ENCODE measurements at places on chromosomes 3 and 15.

GRCh38 chr15:63079947-63080626 is 37.5 kb downstream of the TPM1 start:
- DNase-seq = no peak

- no peak for DNase-seq
These were observed 61.8 kb downstream of the ZBTB20 start for GRCh38 chr3:115085197-115085865.

GRCh38 chr15:58115692-58116091 is 22.5 kb upstream of the AQP9 start:
- no peak for DNase-seq

GRCh38 chr15:49410641-49411040 is 12.4 kb upstream of the FGF7 start:
- DNase-seq = no peak

DNA sequence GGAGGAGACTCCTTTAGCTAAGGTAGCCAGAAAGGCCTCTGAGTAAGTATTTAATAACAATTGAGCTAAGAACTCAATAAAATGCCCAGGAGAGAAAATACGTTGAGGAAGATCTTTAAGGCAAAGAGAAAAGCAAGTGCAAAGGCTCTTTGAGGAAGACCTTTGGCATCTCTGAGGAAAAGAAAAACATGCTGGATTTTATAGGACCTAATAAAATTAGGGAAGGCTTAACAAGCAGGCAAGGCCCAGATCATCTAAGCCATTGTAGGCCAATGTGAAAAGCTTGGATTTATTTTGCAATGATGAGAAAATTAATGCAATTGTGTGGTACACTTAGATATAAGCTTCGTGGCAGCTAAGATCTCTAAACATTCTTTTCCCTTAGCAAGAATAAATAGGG is 75.7 kb downstream of the P3H2 start:
- no peak for DNase-seq

DNA sequence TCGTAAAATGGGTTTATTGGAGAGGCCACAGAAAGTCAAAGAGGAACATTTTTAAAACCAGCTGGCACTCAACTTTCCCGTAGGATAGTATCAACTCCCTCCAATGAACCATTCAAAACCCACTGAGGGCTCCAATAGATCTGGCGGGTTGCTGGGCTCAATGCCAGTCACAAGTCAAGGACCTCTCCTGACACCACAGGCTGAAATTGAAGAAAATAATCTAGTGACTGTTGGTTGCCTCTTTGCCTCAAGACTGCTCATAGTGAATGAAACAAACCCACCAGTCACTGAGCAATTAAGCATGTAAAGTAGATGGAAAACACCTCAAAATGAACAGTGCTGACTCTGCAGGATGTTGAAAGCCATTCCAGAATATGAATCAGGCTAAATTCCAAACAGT is 500.6 kb upstream of the AGTR1 start:
- DNase-seq = no peak

GRCh38 chr3:29183346-29184087 is 97.4 kb upstream of the RBMS3 start:
- DNase-seq = no peak

GRCh38 chr3:59268170-59268569 is 218.3 kb upstream of the CFAP20DC start:
- DNase-seq = no peak

- peak; percentile 8 for DNase-seq
These were observed 32.9 kb downstream of the ZBTB11 start for GRCh38 chr3:101643861-101644613.

GRCh38 chr3:106371971-106372805 is 503.4 kb upstream of the CBLB start:
- no peak for DNase-seq

DNA sequence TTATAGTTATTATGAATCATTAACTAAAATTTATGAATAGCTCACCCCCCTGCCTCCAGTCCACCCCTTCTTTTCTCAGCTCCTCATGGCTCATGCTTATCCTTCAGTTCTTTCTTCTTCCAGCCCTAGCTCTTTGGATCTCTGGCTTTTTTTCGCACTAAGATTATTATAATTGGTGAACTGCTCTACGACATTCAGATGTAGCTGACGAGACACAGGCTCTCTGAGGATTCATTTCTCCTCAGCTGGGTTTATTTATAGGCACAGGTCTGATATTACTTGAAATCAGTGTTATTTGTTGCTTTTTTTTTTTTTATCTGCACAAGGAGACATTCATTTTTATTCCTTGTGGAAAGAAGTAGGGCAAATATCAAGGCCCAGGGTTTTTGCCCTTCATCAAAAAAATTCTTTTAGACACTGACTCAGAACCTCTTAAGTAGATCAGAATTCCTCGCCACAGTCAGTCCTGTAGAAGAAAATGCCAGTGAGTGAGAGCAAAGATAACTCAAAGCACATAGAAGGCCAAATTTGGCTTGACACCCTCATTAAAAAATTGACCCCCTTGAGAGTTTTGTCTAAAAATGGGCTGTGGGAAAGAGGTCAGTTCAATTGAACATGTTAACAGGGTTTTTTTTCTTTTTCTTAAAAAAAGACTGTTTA is 106.6 kb downstream of the MYH15 start:
- DNase-seq = no peak

- DNase-seq = no peak
These were observed 152.7 kb downstream of the IL20RB start for GRCh38 chr3:137110392-137110996.

- no peak for DNase-seq
These were observed 398.3 kb upstream of the ATP10A start for GRCh38 chr15:26261413-26261812.

GRCh38 chr15:77702211-77702957 is 69.7 kb upstream of the LINGO1 start:
- DNase-seq = no peak

- no peak for DNase-seq
These were observed 106.8 kb upstream of the IL12A start for GRCh38 chr3:159881828-159882309.
